ENCODE measurements at places on chromosomes 5 and 9.

DNA sequence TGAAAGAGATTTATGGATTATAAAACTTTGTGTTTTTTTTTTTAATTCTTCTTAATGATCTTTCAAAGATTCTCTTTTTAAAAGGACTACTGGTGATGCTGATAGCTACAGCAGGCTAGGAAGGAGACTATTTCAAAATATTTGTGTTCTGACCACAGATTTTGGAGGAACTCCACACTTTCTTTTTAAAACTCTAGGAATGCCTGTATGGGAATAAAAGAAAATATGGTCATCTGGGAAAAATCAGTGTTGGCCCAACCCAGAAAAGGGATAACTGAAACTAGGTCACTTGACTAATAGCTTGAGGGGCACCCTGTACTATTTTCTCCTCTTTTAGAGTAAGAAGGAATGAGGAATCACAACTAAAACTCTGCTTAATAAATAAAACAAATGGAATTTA is 97.6 kb upstream of the ADAMTS19 start:
- DNase-seq, result peak; percentile 3

GRCh38 chr5:141001446-141001843 is 35.2 kb downstream of the PCDHAC2 start:
- DNase-seq, result peak; percentile 66

DNA sequence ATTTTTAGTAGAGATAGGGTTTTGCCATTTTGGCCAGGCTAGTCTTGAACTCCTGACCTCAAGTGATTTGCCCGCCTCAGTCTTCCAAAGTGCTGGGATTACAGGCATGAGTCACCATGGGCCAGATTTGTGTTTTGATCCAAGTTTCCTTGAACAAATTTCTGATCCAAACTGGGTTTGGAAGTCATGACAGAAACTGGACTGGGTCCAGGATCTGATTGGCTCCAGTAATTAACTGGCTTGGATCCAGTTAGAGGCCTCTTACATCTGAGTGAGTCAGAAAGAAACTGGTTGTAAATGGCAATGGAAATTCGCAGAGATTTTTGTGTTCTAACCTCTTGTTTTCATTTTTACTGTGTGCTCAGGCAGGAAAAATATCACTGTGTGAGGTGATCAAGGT is 141.6 kb downstream of the SLC25A46 start:
- DNase-seq, result peak; percentile 32

DNA sequence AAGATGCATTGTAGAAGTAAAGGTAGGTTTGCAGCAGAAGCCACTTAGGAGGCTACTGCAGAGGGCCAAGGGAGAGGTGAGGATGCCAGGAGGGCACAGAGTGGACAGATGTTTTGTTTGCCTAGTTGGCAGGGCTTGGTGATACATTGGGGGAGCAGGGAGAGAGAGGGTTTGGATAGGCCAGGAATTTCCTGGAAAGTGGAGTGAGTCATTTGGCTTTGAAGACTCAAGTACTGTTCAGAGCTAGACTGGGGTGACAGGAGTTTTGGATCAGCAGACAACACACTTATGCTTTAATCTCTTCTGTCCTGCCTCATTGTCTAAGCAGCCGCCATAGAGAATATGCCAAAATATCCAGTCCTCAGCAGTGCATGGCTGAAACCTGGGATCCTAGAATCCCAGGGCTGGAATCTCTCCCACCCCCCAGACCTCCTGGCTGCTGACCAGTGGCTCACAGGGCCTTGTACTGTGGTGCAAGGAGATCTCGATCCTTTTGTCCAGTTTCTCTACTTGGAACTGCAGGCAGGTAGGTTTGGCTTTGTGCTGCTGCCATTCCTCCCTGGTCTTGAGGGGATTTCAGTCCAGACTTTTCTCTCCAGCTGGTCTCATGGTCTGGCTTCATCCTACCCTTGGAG is 11.0 kb downstream of the TMEM268 start:
- DNase-seq, result no peak

DNA sequence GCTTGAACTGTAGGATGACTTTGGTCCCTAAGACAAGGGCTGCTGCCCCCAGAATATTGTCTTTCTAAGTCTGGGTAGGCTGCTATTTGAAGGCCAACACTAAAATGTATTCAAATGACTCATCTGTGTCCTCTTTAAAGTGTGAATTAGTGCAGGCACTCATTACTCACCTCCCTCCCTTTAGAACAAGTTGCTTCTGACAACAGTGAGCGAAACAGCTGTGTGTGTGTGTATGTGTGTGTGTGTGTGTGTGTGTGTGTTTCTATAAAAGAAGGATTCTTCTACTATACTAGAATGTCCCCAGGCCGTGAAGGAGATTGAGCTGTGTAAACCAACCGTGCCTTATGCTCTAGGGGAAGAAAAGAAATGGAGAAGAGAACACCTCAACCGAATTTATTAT is 1337.2 kb downstream of the PTPRD start:
- no peak for DNase-seq

GRCh38 chr9:81225596-81225995 is 463.8 kb downstream of the TLE1 start:
- no peak for DNase-seq

GRCh38 chr5:150601491-150602345 is 38.7 kb upstream of the SYNPO start:
- no peak for DNase-seq

DNA sequence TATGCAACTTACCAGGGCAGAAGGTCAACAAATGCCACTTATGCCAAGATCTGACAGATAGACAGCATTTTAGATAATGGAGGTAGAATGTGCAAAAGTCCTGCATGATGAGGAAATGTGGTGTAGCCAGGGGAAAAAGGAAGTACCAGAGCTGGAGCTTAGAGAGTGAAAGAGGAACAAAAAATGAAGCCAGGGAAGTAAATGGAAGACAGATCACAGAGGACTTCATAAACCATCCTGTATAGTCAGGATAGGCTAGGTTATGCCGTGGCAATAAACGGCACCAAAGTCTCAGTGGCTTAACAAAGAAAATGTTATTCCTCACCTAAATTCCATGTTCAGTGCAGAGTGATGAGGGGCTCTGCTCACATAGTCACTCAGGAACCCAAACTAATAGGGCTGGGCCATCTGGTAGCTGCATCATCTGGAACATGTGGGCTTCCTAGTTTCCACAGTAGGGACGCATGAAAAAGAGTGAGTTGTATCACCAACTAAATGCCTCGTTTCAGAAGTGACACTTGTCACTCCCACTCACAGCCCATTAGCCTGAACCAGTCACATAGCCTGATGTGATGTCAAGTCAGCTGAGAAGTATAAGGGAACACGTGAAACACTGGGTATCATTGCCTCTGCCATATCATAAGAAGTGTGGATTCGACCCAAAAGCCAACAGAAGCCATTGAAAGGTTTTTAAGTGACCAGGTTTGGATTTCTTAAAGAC is 70.3 kb downstream of the SH3RF2 start:
- DNase-seq, result no peak

GRCh38 chr5:93078082-93079038 is 502.7 kb downstream of the NR2F1-AS1 start:
- DNase-seq, result peak; percentile 77

- peak; percentile 9 for DNase-seq
Measured at GRCh38 chr9:115008536-115009270, 78.3 kb upstream of the TNFSF8 start.

DNA sequence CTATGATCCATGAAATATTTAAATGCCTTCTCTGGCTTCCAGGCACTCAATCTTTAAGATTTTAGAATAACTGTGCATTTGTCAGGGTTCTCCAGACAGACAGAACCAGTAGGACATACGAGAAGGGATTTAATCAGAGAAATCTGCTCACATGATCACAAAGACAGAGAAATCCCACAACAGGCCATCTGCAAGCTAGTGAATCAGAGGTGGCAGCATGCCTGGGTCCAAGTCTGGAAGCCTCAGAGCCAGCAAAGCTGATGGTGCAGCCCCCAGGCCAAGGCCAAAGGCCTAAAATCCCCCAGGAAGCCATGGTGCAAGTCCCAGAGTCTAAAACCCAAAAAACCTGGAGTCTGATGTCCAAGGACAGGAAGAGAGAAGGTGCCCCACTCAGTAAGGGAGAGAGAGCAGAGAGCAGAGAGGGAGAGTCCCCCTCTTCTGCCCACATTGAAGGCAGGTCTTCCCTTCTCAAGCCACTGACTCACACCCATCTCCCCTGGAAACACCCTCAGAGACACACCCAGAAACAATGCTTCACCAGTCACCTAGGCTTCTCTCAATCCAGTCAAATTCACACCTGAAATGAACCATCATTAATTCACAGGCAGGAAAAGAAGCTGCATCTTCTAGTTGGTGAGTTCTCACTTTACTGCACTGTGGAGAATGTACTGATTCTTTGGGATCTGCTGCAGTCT is 48.7 kb downstream of the CAMSAP1 start:
- no peak for DNase-seq

- no peak for DNase-seq
Measured at GRCh38 chr5:98624145-98624880, 149.2 kb upstream of the RGMB start.

DNA sequence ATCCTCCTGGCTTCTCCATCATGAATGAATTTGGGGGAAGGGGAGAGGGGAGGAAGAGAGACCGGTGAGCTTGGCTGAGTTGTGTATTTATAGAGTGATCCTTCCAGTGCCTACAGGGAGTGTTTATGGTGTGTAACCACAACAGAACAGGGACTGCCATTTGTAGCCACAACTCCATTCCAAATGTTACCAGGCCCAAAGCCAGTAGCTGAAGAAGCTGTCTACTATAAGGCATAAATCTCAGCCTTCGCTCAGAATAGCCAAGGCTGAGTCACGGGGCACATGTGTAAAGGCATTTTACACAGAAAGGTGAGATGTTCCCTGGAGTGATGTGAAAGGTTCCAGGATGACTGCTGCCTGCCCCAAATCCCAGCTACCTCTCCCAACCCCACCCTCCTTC is 2.5 kb downstream of the TMEM252 start:
- DNase-seq, result no peak

DNA sequence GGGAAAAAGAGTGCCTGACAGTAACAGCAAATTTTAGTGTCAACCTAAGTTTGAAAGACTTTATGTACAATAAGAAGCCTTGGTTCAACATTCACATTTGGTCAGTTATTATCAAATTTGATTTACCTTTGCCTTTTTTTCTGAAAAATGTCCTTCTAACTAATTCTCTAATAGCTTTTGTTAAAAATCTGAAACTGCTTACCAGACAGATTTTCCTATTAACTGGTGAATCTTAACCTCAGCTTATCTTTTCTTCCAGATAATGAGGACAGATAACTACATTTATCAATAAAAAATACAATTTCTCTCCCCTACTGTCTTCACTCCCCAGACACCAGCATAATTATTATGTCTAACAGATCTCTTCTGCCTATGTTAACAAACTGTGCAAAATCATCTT is 988.5 kb downstream of the CDH18 start:
- DNase-seq, result no peak

DNA sequence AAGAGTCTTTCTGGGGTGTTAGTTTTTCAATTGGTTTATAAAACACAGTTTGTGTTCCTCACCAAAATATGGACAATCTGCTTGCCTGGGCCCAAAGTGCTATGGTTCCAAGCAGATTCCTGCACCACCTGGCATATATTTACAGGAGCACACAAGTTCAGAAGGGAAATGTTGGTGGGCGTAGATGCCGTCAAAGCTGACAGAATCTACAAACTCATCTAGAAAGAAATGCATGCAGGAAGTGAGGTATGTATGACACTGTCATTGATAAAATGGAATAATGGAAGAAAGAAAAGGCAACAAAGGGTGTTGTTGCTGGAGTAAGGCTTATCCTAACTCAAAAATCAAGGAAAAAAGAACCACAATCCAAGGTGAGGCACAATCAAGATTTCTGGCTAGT is 225.8 kb downstream of the MLLT3 start:
- no peak for DNase-seq

GRCh38 chr5:12624776-12625560 is 720.7 kb upstream of the CTNND2 start:
- DNase-seq, result no peak

DNA sequence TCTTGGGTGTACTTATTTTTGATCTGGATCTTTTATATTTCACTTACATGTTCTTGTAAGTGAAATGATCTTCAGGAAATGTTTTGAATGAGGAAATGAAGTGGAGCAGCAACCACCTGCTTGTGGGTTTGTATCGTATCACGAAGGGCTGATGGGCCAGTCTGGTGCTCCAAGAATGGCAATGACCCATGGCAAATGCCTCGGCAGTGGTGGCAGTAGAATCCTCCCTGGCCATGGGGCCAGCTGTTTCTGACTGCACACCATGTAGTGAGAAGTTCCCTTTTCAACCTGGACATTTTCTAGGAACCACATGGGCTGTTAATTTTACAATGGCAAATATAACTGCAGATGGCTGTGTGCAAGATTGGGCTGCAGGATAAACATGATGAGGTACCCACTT is 29.9 kb downstream of the MAT2B start:
- DNase-seq, result no peak

- peak; percentile 53 for DNase-seq
Measured at GRCh38 chr9:114558027-114558675, 29.4 kb upstream of the ATP6V1G1 start.

GRCh38 chr5:17379100-17379951 is 118.7 kb upstream of the TAF11L2 start:
- DNase-seq, result peak; percentile 73

DNA sequence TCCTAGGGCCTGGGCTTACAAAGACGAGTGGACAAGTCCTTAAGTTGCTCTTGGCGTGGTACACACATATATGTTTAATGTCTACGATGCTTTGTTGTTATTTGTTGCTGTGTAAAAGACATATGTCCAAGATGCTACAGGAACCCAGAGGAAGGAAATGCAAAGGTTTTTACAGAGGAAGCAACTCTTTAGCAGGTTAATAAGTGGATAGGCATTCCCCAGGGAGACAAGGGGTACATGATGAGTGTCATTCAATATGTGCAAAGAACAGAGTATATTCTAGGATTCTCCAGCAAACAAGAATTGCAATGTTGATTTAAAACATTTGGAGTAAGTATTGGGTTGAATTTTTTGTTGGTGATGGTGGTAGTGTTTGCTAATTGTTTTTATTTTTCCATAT is 92.1 kb downstream of the PIP5K1B start:
- no peak for DNase-seq

DNA sequence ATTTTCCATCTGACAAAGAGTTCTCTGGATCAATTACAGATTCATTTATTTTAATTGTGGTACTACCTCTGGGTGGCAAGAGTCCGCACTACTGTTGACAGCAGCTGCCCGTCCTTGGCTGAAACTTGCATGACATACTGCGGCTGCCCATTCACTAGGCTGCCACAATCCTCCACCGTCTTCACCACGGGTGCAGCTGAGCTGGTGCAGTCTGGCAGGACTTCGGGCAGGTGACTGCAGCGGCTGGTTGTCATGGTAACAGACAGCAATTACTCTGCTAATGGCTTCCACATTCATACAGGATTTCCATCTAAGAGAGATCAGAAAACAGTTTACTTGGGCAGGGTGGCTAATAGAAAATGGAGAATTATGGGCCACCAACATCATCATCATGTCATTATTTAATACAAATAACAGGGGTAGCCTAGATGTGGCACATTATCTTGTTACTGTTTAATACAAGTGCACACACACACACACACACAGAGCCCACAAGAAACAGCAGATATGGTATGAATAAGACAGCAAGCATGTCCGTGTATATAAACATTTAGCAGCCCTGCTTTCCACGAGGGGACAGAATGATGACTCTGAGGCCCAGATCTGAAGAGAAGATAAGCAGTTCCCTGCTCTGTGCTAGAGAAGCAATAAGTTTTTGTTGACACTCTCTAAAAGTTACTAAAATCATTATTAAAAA is 112.3 kb downstream of the MARCHF3 start:
- DNase-seq, result peak; percentile 89
